Uterus (tissue), 4 donors: ENCODE measurements at places on chromosomes 13 and 19.

GRCh38 chr13:41693434-41693833 lies 236.1 kb downstream of the RGCC start:
- no peak for DNase-seq

DNA sequence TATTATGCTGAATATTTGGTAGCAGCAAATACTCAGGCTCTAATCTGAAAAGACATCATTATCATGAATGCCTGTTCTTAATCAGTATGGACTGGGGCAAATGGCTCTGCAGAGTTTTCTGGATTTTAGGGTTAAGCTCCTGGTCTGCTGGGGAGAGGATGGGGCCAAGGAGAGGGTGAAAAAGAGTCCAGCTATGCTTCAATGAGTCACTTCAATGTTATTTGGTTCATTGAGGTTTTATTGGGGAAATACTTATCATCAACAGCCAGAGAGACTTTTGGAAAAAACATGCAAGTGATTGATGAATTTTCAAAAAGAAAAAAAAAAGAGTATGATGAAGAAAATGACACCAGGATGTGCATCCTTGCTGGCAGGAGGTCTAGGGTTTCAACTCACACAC lies 278.3 kb downstream of the UQCRFS1 start:
- no peak for DNase-seq

DNA sequence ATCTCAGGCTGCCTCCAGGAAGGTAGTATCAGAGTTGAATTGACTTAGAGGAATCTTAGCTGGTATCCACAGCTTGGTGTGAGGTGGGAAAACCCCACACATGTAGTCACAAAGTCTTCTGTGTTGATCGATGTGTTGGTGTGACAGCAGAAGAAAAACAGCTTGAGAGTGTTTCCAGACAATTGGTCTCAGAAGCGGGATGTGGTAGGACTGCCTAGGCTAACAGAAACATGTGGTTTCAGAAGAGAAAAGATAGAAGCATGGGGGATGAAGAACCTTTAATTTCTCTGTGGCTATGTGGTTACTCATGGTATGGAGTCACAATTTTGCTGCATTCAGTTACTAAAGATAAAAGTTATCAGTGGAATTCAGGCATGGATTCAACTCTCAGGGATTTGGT lies 134.7 kb upstream of the SLITRK5 start:
- no peak for DNase-seq

DNA sequence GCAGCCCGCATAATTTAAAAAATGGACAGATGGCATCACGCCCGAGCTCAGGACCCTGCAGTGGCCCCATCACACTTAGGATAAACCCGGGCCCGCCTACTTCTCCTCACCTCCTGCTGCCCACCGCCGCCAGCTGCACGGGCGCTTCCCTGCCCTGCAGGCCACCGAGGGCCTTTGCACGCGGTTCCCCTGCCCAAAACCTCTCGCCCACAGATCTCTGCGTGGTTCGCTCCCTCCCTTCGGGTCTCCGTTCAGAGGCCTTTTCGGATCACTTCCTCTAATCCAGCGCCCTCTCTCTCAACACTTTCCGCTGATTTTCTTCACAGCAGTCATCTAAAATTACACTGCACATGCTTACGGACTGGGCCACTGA lies 1.8 kb downstream of the SHISA7 start:
- no peak for DNase-seq

GRCh38 chr13:111518161-111518792 lies 197.8 kb downstream of the TEX29 start:
- no peak for DNase-seq

GRCh38 chr13:83829810-83830209 lies 52.5 kb downstream of the SLITRK1 start:
- no peak for DNase-seq

- DNase-seq = no peak
Measured at GRCh38 chr19:3350014-3350663, 16.2 kb upstream of the NFIC start.

- DNase-seq = no peak
Measured at GRCh38 chr13:30697177-30697953, 38.0 kb upstream of the ALOX5AP start.

DNA sequence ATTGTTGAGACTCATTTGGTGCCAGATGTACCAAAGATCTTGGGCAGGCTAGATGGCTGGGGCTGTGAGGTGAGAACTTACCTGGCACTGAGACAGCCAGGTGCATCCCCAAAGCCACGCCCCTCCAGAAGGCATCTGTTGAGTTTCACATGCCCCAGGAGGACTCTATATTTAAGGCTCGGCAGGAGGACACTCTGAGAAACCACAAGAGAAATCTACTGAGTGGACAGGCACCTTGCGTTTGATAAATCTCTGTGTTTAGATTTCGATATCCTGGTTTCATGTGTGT lies 197.9 kb upstream of the ZNF536 start:
- DNase-seq = no peak

GRCh38 chr13:28406733-28407266 lies 88.1 kb downstream of the FLT1 start:
- DNase-seq = no peak

GRCh38 chr13:104869501-104869900 lies 1666.0 kb downstream of the EFNB2 start:
- DNase-seq = no peak

DNA sequence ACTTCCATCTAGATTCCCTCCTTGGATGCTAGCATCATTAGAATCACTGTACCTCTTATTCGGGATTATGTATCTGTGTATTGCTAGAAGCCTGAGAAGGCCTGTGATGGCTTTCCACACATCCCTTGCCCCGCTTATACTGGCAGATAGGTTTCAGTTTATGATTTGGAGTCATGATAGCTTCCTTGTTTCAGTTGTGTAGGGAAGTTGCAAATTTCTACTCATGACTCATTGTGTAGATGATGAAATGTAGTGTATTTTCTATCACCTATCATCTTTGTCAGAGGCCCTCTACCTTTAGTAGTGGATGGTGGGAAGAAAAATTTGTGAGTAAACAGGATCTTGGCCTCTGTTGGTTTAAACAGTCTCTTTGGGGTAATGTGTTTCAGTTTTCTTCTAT lies 165.2 kb downstream of the GGACT start:
- no peak for DNase-seq

GRCh38 chr13:95708811-95709500 lies 32.0 kb downstream of the DNAJC3 start:
- no peak for DNase-seq

GRCh38 chr13:66069570-66069969 lies 1160.6 kb downstream of the PCDH9 start:
- DNase-seq = no peak

- DNase-seq = no peak
Measured at GRCh38 chr19:48095612-48096175, 14.9 kb downstream of the PLA2G4C start.

GRCh38 chr13:34357435-34358232 lies 539.7 kb downstream of the RFC3 start:
- DNase-seq = no peak

GRCh38 chr19:16850133-16850532 lies 20.9 kb downstream of the SIN3B start:
- DNase-seq = no peak

DNA sequence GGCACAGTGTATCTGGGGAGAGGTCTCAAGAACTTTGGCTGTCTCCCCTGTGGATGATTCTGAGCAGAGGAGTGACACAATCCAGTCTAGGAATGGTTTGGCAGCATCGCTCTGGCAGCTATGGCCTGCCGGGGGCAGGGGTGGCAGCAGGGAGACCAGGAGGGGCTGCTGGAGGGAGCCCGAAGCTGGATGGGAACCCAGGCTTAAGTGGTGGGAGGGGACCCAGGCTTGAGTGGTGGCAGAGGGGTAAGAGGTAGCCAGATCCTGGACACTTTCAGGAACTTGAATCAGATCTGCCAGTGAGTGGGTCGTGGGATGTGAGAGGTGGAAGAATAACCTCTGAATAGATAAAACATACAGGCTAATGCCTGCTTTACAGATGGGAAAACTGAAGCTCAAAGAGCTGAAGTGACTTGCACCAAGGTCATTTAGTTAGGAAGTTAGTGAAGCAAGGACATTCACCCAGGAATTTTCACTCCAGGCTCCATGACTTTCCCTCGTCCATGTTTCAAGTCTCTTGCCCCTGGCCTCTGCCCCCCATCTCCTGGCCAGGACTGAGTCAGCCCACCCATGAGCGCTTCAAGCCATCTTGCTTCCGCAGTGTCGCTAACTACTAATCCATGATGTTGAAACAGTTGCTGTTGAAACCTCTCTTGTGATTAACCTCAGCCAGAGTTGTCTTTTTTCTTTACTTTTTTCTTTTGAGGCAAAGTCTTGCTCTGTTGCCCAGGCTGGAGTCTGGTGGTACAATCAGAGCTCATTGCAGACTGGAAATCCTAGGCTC lies 29.9 kb upstream of the C1QTNF9 start:
- no peak for DNase-seq

DNA sequence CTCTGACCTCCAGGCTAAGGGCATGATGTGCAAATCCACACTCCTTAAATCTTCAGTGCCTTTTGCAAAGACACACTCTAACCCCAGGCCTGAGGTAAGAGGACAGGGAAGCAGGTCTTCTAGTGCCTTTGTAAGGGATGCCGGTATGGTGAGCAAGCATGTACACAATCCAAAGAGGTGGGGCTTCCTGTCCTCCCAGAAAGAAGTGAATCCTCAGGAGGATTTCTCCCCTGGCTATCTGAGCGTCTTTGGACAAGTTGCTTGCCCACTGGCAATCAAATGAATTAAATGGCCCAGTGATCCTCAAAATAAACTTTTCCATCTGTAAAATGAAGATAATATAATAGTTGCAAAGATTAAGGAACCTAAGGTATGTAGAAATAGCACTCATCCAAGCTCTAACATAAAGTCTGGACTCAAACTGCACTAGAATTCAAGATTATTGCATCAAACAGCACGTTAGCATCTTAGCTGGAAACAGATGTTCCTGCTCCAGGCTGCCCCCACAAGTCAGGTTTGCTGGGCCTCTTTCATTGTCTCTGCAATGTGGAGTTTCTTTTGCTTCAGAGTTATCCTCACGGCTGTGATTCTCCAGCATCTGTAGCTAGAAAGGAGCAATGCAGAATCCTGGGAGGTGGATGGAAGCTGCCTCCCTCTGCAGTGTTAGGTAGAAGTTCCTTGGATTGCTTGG lies 249.6 kb downstream of the TSHZ3 start:
- DNase-seq = no peak

- DNase-seq = no peak
Measured at GRCh38 chr13:87331178-87331577, 340.0 kb upstream of the SLITRK5 start.

DNA sequence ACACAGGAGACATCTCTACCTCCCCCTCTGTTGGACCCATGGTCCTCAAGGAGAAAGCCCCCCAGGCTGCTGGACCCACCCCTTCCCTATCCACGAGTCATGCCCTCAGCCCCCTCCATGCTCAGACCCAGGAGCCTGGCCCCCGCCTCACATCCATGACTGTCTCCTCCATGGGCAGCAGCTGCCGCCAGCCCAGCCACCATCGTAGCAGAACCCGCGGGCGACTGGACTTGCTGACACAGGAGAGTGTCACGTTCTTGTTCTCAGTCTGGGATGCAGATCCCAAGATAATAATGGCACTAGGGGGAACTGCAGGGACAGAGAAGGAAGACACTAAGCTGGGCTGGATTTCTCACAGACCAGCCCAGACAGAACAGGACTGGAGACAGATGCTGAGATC lies 3.8 kb downstream of the NPHS1 start:
- no peak for DNase-seq

DNA sequence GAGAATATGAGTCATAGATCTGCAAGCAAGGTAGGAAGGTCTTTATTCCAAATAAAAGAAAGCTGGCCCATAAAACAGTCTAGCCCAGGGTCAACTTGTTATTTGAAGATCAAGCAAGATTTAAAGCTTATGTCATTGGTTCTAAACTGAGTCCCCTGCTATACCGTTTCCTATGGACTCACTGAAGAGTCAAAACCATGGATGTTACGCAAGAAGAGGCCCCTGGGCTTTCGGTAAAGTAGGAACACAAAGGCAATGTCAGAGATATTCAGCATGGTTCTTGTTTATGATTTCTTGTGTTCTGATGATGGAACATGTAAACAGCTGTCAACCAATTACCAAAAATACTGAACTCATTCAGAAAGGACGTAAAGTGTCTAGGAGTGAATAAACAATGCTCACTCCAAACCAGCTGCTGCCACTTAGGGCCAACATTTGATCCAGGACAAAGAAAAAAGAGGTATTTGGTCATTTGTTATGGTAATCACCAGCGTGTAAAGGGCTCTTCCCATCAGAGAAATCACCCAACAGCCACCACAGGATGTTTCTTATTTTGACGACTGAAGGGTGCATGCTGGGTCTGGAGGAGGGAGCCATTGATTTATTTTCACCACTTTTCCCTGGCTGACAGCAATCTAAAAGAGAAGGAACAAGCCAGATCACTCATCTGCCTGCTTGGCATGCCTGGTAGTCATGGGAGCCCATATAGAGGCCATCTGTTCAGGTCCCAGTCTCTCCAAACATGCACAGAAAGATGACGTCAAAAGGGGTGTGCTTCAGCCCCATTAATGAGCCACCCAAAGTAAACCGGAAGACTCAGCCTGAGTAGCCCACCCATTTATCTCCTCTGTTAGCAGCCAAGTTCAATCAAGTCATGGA lies 68.3 kb downstream of the FGF14 start:
- no peak for DNase-seq

DNA sequence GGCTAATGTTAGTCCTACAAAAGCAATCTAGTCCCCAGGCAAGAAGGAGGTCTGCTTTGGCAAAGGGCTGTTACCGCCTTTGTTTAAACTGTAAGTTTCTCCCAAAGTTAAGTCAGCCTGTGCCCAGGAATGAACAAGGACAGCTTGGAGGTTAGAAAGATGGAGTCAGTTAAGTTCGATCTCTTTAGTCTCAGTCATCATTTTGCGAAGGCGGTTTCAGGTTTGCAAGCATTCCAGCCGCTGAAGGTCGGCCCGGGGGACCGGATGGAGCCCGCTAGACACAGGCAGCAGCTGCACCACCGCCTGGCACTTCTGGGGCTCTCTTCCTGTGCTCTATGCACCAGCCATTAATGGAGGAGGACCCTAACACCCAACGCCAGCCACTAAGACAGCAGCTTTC lies 91.3 kb downstream of the STK24 start:
- DNase-seq = no peak

- no peak for DNase-seq
Measured at GRCh38 chr13:32135056-32135390, 103.4 kb downstream of the FRY start.

GRCh38 chr13:72539925-72540324 lies 187.5 kb downstream of the MZT1 start:
- DNase-seq = no peak

DNA sequence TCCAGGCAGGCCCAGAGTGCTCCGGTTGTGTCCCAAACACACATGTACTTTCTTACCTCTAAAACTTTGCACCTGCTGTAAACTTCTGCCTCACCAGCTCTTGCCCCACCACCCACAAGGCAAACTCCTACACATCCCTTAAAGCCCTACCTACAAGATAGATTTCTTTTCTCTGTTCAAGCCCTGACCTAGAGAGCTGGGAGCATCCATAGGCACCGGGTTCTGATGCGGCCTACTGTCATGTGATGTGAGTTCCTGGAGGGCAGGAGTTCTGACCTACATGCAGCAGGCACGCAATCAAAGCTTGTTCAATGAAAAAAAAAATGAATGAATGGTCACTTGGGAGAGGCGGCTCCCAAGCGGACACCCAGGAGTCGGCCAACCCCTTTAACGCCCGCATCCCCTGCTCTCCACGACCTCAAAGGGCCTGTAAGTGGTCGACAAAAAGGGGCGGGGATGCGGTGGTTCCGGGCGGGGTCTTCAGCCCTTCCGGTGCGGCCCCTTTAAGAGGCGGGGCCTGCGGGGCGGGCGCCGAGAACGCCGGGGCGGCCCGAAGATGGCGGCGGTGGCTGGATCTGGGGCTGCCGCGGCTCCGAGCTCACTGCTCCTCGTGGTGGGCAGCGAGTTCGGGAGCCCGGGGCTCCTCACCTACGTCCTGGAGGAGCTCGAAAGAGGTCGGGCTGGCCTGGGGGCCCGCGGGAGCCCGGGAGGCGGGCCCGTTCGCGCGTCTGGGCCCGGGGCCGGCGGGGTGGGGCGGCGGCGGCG lies at the start of gene MAP1S:
TSS of gene MAP1S (plus strand) at position 534 of the 765 bp plus-strand sequence. CDS start at position 557, 23 bp downstream.
- peak; percentile 34 for DNase-seq
